Naive thymus-derived CD8-positive, alpha-beta T cell (primary cell): ENCODE measurements at places on chromosomes 13 and 19.

DNA sequence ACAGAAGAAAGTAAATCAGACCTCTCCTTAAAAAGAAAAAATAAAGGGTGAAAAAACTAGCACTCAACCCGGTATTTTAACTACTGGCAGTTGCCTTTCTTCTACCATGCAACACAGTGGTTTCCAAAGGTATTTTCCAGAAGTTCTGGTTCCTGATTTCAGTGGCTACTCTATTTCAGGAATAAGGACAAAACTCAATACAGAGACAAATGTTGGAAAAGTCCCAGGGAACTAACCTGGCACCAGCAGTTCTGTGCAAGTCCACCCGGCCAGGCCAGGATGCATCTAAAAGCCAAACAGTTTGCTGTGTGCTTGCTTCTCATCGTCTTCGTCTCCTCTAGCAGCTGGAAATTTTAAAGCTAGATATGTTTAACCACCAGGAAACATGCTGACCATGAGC lies 52.5 kb downstream of the FOXO1 start:
- DNase-seq = no peak

- DNase-seq = no peak
Observed at GRCh38 chr13:84812078-84812477, 929.8 kb upstream of the SLITRK1 start.

DNA sequence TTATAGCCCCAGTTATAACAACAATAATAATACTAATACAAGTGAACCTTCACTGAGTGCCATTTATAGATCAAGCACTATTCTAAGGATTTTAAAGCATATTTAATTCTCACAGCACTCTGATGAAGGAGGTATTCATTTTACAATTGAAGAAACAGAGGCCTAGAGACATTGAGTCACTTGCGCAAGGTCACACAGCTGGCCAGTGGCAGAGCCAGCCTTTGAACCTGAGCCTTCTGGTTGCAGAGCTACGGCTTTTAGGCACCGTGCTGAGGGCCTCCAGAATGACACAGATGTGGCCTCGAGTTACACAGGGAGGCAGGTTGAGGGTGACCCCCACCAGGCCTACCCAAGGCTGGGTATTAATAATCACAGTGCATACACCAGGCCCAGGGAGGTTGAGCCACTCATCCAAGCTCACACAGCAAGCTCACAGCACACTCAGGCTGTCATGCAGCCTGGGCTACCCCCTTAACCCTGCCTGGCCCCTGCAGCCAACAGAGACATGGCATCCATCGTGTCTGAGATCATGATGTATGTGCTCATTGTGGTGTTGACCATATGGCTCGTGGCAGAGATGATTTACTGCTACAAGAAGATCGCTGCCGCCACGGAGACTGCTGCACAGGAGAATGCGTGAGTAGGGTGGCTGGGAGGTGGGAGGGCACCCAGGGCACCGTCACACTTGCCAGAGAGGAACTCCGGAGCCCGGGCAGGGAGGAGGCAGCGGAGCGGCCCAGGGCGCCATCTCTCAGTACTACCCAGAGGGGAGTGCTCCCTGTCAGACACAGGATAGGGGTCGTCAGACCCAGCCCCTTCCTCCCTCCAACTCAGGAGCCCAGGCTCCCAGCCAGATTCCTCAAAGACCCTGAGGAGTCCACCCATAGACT lies 2.7 kb upstream of the HPN start:
- no peak for DNase-seq

DNA sequence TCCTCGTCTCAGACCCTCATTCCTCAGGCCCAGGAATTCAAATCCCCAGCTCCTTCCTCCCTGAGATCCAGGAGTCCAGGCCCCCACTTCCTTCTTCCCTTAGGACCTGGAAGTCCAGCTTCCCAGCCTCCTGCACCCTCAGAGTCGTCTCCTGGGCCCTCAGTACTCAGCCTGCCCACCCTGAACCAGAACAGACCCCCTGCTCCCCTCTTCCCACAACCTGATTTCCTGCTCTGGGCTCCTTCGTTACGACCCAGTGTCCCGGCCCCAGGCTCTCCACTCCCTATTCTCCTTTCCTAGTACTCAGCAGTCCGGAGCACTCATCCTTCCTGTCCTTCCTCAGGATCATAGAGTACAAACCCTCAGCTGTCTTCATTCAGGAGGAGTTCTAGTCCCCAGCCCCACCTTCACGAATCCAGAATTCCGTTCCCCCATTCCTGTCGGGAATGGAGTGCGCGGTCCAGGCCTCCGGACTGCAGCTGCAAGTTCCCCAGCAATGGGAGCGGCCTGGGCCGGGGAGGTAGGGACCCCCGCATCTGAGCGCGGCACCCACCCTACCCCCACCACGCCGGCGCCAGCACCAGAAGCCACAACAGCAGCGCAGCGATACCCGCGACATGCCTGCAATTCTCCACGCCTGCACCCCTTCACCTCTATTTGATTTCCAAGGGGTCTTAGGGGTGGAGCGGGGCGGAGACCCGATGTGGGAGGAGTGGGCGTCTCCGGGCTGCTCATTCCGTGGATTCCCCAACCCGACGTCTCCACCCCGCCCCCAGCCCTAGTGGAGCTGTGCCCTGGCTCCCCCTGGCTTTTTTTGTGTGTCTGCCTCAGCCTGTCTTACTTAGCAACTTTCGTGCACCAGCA lies 12.7 kb downstream of the EGLN2 start:
- DNase-seq = peak; percentile 46

GRCh38 chr13:84741253-84741652 lies 859.0 kb upstream of the SLITRK1 start:
- no peak for DNase-seq

DNA sequence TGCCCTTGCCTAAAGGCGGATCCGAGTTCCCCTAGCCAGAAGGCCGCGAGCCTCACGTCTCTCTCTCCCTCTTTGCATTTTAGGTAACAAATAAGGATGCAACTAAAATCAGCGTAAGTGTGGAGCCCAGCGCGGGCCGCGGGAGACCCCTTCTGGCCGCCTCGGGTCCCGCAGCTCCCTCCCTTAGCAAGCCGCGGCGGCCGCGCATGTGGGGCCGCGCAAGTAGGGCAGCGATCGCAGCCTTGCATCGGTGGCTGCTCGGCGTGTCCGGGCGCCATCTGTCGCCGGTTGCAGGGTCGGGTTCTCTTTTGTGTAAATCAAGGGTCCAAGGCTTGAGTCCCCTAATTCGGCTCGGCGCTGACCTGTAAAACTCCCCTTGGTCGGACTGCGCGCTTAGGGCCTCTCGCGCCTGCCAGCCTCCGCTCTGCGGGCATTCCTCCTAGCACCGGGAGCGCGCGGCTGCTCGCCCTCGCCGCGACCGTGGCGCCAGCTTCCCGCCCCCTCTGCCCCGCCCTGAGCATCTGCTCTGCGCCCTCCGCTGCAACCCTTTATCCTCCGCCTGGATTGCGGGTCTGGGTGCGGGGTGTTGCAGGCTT lies 2.7 kb downstream of the VSTM2B start:
- peak; percentile 18 for DNase-seq

DNA sequence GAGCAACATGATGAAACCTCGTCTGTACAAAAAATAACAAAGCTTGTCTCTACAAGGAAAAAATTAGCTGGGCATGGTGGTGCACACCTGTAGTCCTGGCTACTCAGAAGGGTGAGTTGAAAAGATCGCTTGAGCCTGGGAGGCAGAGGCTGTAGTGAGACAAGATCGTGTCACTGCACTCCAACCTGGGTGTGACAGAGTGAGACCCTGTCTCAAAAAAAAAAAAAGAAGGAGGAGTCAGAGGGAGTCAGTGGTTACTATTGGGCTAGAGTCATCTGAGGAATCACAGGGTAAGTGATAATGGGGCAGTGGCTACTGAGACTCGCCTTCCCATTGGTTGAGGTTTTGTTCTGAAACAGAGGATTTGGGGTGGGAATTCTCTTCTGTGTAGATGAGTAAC lies 1.9 kb upstream of the GPI start:
- DNase-seq = no peak

- no peak for DNase-seq
Observed at GRCh38 chr13:41649659-41650058, 192.3 kb downstream of the RGCC start.

GRCh38 chr13:34408640-34409039 lies 533.4 kb upstream of the NBEA start:
- DNase-seq = no peak

GRCh38 chr19:51691584-51692428 lies 1.3 kb upstream of the SPACA6 start:
- DNase-seq = no peak

GRCh38 chr13:98500963-98501421 lies 75.9 kb downstream of the STK24 start:
- no peak for DNase-seq

DNA sequence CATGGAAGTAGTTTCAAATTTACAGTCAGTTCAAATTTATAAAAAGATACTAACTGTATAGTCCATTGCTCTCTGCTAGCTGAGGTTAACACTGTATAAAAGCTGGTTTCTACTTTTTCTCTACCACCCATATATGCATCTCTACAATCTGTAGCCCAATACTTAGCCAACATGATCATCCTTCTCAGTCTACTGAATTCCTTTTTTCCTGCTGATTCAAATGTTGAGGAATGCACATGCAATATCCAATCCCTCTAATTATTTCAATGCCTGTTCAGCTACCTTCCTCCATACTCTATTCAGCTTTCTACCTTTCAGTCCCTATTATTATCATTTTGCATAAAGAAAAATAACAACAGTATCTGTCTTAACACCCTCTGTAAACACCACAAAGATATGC lies 15.6 kb downstream of the KPNA3 start:
- DNase-seq = no peak
